NCI-H526 treated with DMSO at 0.1 percent for 48 hours (cell line): ENCODE measurements at places on chromosomes 6 and 20.

GRCh38 chr6:91149956-91150705 is 563.3 kb upstream of the MAP3K7 start:
- DNase-seq = peak; percentile 82

DNA sequence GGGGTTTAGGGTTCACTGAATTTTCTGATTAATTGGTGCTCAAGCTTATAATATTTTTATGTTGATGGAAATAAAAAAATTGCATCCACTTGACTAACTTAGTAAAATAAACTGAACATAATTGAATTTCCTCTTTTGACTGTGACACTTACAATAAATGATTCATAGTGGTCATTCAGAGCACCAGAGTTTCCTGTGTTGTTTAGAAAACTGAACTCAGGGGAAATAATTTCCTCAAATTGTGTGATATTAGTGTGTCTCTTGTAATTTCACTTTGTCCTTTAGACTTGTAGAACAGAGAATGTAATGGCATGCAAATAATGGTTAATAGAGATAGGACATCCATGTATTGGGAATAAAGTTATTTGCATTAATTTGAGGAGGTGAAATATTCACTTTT is 319.7 kb upstream of the MAN1A1 start:
- DNase-seq = no peak

DNA sequence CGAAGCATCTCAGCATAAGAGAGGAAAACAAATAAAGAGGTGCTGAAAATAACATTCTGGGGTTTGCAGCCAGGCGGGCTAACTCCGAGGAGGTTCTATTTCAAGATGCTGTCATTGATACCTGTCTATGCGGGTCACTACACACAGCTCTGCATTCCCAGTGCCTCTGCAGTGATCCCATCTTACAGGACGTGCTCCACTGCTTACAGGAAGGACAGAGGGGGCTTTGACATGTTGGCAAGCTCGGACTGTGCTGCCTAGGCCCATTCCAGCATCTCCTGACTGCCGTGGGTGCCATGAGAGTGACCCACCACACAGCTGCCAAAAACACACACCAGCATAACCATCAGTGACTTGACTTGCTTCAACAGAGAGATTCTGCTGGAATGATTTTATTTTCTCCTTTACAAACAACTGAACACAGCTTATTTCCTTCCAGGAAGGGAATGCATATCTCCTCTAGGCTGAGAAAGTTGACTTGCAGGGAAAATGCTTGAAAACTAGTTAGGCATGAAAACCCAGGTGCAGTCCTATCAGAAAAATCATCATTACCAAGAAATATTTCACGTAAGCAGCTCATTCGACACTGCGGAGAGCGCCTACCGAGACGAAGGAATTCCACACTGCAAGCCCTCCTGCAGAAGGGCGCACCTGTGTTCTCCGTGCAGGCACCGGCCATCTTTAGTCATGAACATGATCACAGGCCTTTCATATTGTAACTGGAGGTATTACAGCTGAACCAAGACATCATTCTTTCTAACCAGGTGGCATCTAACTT is 62.5 kb downstream of the RAMACL start:
- no peak for DNase-seq

GRCh38 chr6:138370631-138371451 is 6.9 kb upstream of the SMIM28 start:
- no peak for DNase-seq

DNA sequence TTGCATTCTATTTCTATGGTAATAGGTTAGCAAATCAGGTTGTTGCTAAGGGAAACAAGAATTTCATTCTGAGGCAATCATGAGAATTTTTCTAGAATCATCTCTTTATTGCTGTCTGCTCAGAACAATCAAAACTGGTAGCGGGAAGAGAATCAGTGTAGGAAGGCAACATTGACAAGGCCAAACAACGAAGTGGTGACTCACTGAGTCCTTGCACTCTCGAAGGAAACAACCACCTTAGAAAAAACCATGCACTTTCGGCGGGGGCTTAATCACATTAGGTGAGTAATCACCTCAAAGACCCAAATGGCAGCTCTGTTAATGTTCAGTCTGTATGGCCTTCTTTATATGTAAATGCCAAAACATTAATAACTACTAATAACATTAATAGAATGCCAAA is 78.8 kb upstream of the MAP7 start:
- DNase-seq = no peak

- DNase-seq = no peak
Observed at GRCh38 chr20:53643031-53643832, 49.6 kb upstream of the ZNF217 start.

DNA sequence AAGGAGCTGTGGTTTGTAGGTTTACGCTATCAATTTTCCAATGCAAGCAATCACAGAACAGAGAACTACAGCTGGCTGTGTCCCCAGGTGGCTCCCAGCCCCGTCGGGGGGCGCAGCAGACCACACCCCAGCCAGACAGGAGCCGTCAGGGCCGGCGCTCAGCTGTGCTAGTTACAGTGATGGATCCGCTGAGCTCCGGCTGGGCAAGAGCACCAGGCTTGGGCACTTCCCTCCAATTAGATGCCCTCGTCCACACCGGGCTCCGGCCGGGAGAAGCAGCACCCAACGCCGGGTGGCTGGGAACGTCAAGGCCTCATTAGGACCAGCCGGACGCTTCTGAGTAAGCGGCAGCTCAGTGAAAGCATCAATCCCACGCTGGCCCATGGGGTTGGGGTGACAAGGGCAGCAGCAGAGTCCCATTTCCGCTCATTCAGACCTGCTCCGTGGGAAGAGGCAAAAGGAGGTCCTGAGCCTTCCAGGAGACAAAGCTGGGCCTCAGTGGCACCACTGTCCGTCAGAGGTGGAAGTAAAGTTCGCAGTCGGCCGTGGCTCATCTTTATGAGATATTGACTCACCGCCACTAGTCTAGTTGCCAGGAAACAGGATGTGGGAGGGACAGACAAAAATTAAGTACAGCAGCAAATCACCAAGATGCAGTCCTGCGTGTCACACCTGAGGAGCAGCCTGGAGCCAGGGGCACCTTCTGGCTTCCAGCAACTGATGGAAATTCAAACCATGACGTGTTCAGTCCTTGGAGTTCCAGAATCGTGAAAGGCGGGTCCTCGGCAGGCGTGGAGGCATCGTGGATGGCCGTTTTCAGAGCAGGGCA is 164.1 kb downstream of the TAF4 start:
- DNase-seq = peak; percentile 31

GRCh38 chr20:47244451-47244850 is 112.0 kb downstream of the ZMYND8 start:
- DNase-seq = no peak

DNA sequence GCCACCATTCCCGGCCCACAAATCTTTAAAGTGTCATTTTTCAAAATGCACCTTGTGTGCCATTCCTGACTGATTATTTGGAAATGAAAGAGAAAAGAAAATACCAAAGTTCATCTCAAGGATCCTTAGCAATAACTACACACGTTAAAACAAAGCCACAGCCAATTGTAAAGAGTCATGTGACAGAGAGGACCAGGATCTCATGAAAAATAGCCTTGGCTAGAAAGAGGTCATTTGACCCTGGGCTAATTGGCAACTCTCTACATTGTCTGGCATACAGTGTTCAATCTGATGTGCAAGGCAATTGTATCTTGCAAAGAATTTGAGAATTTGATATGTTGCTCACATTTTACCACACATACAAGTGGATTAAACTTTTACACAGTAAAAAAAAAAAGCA is 31.6 kb upstream of the HLA-G start:
- no peak for DNase-seq

DNA sequence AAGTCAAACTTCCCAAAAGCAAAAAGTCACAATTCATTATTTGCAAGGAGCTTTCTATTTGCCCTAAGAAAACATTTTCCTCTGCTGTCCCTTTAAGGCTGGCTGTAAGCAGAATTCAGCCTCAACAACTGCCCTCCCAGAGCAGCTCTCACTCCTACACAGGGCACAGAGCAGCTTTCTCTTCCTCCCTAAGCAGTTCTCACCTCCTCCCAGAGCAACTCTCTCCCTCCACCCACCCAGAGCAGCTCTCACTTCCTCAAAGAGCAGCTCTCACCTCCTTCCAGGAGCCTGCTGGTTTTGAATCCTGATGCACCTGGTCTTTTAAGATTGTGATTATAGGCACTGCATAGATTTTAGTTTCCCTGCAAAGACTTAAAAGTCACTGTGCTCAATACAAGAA is 120.6 kb upstream of the TMEM181 start:
- DNase-seq = no peak
